ENCODE measurements at places on chromosomes 1 and 21.

DNA sequence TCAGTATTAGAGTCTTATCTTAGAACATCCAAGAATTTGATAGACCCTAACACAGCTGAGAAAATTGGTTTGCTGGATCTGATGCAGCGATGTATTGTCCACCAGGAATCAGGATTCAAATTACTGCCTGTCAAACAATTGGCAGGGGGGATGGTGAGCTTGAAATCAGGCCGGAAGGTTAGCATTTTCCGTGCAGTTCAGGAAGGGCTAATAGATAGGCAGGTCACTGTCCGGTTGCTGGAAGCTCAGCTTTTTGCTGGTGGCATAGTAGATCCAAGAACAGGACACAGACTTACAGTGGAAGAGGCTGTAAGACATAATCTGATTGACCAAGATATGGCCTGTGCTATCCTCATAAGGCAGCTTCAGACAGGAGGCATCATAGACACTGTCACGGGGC, 127.2 kb downstream of the MACF1 start:
- DNase-seq = no peak

GRCh38 chr1:1916851-1917251, 1.8 kb downstream of the CALML6 start:
- DNase-seq = no peak

- DNase-seq = peak; percentile 98
Observed at GRCh38 chr1:110338309-110338885, 780 bp upstream of the RBM15 start.

DNA sequence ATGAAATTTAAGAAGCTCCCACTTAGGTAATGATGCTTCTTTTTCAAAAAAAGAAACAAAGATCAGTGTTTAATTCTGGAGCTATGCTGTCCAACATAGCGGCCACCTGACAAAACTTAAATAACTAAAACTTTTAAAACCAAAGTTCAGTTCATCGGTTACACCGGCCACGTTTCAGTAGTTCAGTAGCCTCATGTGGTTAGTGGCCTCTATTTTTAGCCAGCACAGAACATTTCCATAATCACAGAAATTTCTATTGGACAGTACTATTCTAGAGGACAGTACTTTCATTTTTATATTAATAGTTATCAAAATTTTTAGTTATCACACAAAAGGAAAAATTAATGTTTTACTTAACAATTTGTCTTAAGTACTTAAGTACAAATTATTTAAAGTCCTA, 141.0 kb downstream of the USP25 start:
- DNase-seq = no peak

- no peak for DNase-seq
Observed at GRCh38 chr21:33201956-33202355, 27.8 kb upstream of the IFNAR2 start.

GRCh38 chr1:119475866-119476439, 31.1 kb upstream of the HSD3B1 start:
- no peak for DNase-seq

- DNase-seq = no peak
Observed at GRCh38 chr1:175413367-175413766, 220.8 kb upstream of the KIAA0040 start.
